IMR-90 (cell line): ENCODE measurements at places on chromosomes 7 and 10. TPM values are rescaled to one million over a fixed set of nuclear protein-coding genes. Genes with fewer than 3 reads are reported as not detected.

IDI1 gene
- 27.4 and 45.8 TPM in 2 replicates for total RNA-seq

TMEM184A gene
- total RNA-seq = 0.28 and 0.36 TPM in 2 replicates

CNTNAP2 gene
- total RNA-seq = not detected in 2 replicates

TRIL gene
- under 0.01 TPM in 2 replicates for total RNA-seq

SND1 gene
- 246 and 294 TPM in 2 replicates for total RNA-seq

EFCAB10 gene
- not detected in 2 replicates for total RNA-seq

FKBP9 gene
- total RNA-seq = 146 and 191 TPM in 2 replicates

LBX1 gene
- total RNA-seq = not detected in 2 replicates

SEMA4G gene
- 0.56 and 0.90 TPM in 2 replicates for total RNA-seq

TMEM213 gene
- not detected in 2 replicates for total RNA-seq

IQUB gene
- 0.18 and 0.28 TPM in 2 replicates for total RNA-seq

GHRHR gene
- not detected in 2 replicates for total RNA-seq

STK31 gene
- not detected in 2 replicates for total RNA-seq

GRB10 gene
- total RNA-seq = 11.7 and 15.1 TPM in 2 replicates

DYNC1I1 gene
- under 0.01 TPM in 1 of 2 replicates, not detected in the other for total RNA-seq

CXCL12 gene
- total RNA-seq = 15.8 and 16.9 TPM in 2 replicates

MAT1A gene
- total RNA-seq = not detected in 2 replicates

GLUD1 gene
- 210 and 222 TPM in 2 replicates for total RNA-seq

PIP gene
- total RNA-seq = not detected in 2 replicates

HOGA1 gene
- 0.36 and 0.56 TPM in 2 replicates for total RNA-seq

NYAP1 gene
- 0.18 and 0.28 TPM in 2 replicates for total RNA-seq

TAS2R41 gene
- total RNA-seq = not detected in 2 replicates

DPP6 gene
- not detected in 2 replicates for total RNA-seq

RADIL gene
- 0.18 TPM in 1 of 2 replicates, not detected in the other for total RNA-seq

MGAM2 gene
- not detected in 2 replicates for total RNA-seq

PSTK gene
- total RNA-seq = 4.1 and 4.7 TPM in 2 replicates

PDE1C gene
- 53.3 and 61.5 TPM in 2 replicates for total RNA-seq

MRC1 gene
- total RNA-seq = not detected in 2 replicates

ACBD5 gene
- 11.7 and 19.4 TPM in 2 replicates for total RNA-seq

IFIT1 gene
- 6.8 and 7.5 TPM in 2 replicates for total RNA-seq

PDK4 gene
- under 0.01 TPM in 2 replicates for total RNA-seq

ZNF485 gene
- total RNA-seq = 2.2 and 3.1 TPM in 2 replicates

CC2D2B gene
- not detected in 2 replicates for total RNA-seq

FZD8 gene
- total RNA-seq = 3.6 and 4.4 TPM in 2 replicates

DGKB gene
- total RNA-seq = under 0.01 TPM in 1 of 2 replicates, not detected in the other

PDCD4 gene
- total RNA-seq = 10.9 and 46.9 TPM in 2 replicates

KIFBP gene
- total RNA-seq = 51.3 and 67.2 TPM in 2 replicates

TRPV6 gene
- total RNA-seq = not detected in 2 replicates

CDHR1 gene
- not detected in 2 replicates for total RNA-seq

PPP1R17 gene
- not detected in 2 replicates for total RNA-seq

GNGT1 gene
- not detected in 2 replicates for total RNA-seq

WDR37 gene
- total RNA-seq = 12.7 and 16.4 TPM in 2 replicates

PRPS1L1 gene
- not detected in 2 replicates for total RNA-seq

OLAH gene
- total RNA-seq = under 0.01 TPM in 1 of 2 replicates, not detected in the other

GPR37 gene
- total RNA-seq = 9.2 and 9.3 TPM in 2 replicates

DNAJC30 gene
- 1.6 and 1.7 TPM in 2 replicates for total RNA-seq

C10orf67 gene
- 0.18 and 0.28 TPM in 2 replicates for total RNA-seq

LRRN3 gene
- total RNA-seq = 15.2 and 15.8 TPM in 2 replicates
